ENCODE measurements at places on chromosomes 12 and 14. TPM values are rescaled to one million over a fixed set of nuclear protein-coding genes. Genes with fewer than 3 reads are reported as not detected.

Gene SYNDIG1L
- total RNA-seq = not detected

Gene C12orf50
- total RNA-seq = not detected

Gene SERPINA10
- total RNA-seq = not detected

Gene SERPINA6
- total RNA-seq = not detected

Gene NT5DC3
- total RNA-seq = 10.9 TPM

Gene GSC
- not detected for total RNA-seq

Gene SART3
- total RNA-seq = 84.7 TPM

Gene KHNYN
- total RNA-seq = 68.7 TPM

Measured in placental pericyte (primary cell).